Activated T-helper 1 cell treated with Interleukin-2 at 50 U/mL for 16 hours (primary cell): ENCODE measurements at places on chromosomes 2 and 18.

GRCh38 chr2:58620896-58621295 is 379.8 kb upstream of the FANCL start:
- no peak for DNase-seq

DNA sequence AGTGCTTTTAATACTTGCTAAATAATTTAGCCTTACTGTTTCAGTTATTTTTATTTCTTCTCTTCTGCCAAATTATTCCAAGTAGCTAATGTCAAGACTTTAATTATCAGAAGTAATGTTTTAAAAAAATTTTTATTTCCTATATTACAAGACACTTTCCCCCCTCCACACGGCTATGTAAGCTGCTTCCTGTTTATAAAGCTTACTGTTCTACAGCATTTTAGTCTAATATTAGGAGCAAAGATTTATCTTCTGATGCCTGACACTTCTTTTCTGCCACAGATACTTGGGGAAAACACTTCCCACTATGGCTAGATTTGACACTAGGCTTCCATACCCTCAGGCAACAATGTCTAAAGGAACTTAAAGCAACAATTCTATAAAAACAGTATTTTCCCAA is 62.3 kb downstream of the ROCK1 start:
- DNase-seq = no peak

- no peak for DNase-seq
These were observed 206.8 kb upstream of the ERBB4 start for GRCh38 chr2:212745359-212745758.

DNA sequence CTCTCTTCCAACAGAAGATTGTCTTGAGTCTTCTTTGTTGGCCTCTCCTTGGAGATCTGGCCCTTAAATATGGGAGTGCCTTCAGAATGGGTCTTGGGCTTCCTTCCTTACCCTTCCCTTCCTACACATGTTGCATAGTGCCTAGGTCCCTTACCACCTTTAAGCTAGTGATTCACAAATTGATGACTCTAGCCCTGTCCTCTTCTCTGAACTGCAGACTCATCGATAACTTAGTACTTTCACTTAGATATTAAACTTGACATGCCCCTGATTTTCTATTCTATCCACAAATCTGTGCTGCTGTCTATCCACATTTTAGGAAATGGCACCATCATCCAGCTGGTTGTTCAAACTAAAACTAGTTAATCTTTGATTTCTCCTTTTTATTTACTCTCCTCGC is 9.1 kb upstream of the DYTN start:
- no peak for DNase-seq

GRCh38 chr18:48656582-48656981 is 117.8 kb downstream of the CTIF start:
- no peak for DNase-seq

DNA sequence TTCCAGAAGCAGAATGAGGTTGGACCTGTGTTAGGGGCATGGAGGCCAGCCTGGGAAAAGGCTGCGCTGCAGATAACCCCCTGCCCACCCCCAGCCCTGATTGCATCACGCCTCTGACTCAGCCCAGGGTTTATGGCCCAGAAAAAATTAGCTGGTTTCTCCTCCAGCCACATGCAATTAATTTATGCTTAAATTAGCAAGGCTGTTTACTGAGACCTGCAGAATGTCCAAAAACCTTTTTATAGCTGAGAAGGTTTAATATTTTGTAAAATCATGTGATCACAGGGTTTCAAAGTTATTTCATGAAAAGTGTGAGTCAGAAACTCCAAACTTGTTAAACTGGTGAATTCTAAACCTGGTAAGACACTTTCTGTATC is 123.1 kb upstream of the HDAC4 start:
- no peak for DNase-seq

- no peak for DNase-seq
These were observed 65.8 kb downstream of the RTN4 start for GRCh38 chr2:54984476-54984875.

DNA sequence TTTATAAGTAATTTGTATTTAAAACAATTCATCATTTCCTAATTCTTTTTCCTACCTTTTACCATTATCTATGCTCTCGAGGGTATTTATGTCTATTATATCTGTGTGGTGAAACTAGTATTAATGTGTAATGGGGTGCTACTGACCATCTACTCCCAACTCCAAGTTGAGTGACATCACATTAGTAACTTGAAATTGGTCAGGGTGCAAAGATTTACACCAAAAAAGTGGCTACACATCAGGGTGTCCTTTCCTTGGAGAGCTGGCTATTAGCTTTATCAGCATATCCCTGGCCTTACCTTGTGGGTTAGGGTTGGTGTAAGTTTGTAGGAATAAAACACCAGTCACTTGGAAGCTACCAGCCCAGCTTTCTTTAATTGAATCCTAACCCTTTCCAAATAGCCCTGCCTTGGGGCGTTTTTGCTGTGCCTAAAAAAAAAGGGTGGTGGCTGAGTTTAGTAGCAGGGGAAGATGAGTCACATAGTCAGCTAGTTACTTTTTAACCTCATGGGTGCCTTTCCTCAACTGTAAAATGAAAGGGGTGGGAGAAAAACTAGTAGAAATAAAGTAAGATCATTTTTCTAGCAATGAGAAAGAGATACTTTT is 14.0 kb downstream of the ANXA4 start:
- DNase-seq = no peak

DNA sequence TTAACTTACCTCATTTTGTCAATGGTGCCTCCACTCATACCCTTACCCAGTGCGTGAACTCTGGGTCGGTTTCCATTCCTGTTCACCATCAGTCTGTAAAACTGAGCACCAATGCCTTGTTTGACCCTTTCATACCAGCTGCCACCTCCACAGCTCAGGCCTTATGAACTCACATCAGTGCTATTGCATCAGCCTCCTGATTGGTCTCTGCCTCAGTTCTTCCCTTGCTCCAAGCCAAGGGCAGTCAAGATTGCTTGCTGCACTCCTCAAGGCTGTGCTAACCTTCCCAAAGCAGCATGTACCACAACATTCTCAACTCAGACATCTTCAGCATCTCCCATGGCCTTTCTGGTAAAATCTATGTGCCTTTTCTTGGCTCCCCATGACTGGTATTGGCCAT is 9.3 kb downstream of the CD28 start:
- no peak for DNase-seq

- no peak for DNase-seq
These were observed 54.7 kb upstream of the RND3 start for GRCh38 chr2:150542172-150542571.

- no peak for DNase-seq
These were observed 40.1 kb upstream of the CLASP1 start for GRCh38 chr2:121689356-121689755.

- no peak for DNase-seq
These were observed 138.8 kb upstream of the CTAGE1 start for GRCh38 chr18:22556222-22557167.

GRCh38 chr2:225670111-225670974 is 270.8 kb downstream of the NYAP2 start:
- DNase-seq = no peak

DNA sequence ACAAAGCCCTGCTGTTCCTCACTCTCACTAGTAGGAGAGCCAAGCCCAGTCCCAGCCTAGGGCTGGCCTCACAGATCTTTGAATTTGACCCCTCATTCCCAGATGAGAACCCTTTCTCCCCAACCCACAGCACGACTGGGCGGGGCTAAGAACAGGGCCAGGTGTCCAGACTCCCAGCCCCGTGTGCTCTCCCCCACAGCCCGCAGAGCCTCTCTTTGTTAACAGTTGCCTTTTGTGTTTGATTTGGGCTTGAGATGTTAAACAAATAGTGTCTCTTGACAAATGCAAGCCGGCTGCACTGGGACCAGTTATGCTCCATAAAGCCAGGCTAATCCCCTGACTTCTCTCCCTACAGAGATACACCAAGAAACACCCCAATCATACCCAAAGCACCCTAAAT is 4.7 kb upstream of the KCNK3 start:
- no peak for DNase-seq

DNA sequence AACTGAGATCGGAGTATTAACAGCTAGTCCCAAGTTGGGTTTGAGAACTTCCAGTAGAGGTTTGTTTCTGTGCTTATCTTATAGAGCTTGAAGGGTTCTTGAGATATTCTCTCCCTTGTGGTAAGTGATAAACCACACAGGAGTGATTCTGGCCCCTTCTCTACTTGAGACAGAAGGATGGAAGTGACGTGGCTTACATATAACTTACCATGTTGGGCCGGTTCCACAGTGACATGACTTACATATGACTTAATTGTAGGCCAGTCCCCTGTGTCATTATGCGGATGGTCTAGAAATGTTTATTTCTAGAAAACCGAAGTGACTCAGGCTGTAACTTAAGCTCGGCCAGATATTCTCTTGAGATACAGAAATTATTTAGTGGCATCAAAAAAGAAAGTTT is 62.7 kb downstream of the TRAPPC12 start:
- DNase-seq = no peak

GRCh38 chr2:159609811-159610549 is 6.4 kb downstream of the BAZ2B start:
- DNase-seq = no peak

DNA sequence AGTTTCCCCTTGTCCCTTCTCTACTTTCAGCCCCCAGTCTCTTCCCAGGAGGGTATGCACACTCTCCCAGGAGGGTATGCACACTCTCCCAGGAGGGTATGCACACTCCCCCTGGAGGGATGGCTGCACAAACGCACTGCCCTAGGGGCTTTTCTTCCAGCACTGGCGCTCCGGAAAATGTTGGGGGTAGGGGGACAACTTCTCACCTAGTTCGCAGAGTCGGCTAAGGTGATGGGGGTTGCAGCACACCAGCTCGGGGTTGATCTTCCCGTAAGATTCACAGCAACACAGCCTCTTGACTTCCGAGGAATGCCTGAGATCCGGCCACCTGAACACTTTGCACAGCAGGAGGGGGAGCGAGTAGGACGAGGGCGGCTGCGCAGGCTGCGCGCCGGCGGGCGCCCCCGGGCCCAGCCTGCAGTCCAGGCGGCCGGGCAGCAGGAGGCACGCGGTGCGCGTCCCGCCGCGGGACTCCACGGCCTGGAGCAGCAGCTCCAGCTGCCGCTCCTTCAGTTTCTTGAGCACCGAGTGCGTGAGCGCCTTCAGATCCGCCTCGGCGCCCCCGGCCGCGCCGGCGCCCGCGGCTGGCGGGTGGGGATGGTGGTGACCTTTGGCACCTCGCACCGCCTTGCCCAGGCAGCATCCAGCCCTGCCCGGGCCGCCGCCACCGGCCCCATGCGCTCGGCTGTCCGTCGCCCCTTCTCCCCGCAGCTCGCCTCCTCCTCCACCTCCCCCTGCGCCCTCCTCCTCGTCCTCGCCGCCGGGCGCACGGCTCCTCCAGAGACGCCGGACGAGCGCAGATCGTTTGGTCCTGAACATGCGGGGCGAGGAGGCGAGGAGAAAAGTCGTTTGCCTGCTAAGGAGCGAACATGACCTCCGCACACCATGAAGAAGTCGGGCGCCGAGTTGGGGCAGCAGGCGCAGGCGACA is 894 bp downstream of the SMAD7 start:
- peak; percentile 28 for DNase-seq

GRCh38 chr18:80022613-80023012 is 11.6 kb upstream of the RBFA start:
- DNase-seq = no peak

GRCh38 chr18:55651236-55651635 is 63.2 kb upstream of the TCF4 start:
- DNase-seq = no peak

DNA sequence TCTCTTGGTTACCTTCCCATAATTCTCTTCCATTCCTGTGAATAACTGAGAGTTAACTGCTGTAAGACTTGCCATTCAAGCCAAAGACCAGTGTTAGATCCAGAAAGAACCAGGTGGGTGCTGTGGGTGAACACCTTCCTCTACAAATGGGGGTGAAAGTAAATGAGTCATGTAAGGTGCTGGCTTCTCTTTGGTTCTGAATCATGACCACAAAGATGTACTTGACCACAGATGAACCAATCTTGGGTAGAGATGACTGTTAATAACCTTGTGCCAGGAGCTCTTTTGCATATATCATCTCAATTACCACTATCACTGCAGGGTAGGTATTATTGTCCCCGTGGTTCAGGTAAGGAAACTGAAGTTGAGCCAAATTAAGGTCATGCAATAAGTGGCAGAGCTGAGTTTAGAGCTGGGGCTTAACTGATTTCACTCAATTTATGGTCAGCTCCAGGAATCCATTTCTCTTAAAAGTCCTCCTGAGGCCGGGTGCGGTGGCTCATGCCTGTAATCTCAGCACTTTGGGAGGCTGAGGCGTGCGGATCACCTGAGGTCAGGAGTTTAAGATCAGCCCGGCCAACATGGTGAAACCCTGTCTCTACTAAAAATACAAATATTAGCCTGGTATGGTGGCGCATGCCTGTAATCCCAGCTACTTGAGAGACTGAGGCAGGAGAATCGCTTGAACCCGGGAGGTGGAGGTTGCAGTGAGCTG is 244.9 kb upstream of the CXCR4 start:
- no peak for DNase-seq

- DNase-seq = no peak
These were observed 75.5 kb upstream of the ZNF532 start for GRCh38 chr18:58788971-58789875.

- no peak for DNase-seq
These were observed 5.4 kb downstream of the SEMA4C start for GRCh38 chr2:96864343-96865091.

GRCh38 chr2:191436368-191437055 is 191.3 kb downstream of the MYO1B start:
- no peak for DNase-seq

GRCh38 chr18:22172594-22173049 is 3.2 kb downstream of the GATA6 start:
- no peak for DNase-seq

- DNase-seq = no peak
These were observed 106.3 kb downstream of the ACVR1 start for GRCh38 chr2:157769856-157770255.

GRCh38 chr2:143068509-143068908 is 60.7 kb upstream of the ARHGAP15 start:
- DNase-seq = no peak

DNA sequence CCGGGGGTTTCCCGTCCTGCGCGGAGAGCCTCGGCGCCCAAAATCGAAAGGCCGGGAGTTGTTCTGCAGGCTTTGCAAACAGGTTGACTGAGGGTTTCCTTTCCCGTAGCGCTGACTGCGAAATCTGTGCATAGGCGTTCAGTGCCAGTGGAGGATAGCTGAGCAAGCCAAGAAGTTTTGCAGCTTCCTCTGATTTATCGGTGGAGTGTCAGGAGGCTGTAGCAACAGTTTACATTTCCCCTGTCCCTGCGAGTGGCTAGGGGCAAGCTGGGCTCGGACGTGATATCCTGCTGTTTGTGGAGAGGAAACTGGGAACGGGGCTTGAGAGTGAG is 694 bp downstream of the THSD7B start:
- DNase-seq = no peak
